ENCODE measurements at places on chromosomes 1 and 21.

- DNase-seq: peak; percentile 23
These were observed 431 bp downstream of the MAP1LC3C start for GRCh38 chr1:241998412-241998921.

DNA sequence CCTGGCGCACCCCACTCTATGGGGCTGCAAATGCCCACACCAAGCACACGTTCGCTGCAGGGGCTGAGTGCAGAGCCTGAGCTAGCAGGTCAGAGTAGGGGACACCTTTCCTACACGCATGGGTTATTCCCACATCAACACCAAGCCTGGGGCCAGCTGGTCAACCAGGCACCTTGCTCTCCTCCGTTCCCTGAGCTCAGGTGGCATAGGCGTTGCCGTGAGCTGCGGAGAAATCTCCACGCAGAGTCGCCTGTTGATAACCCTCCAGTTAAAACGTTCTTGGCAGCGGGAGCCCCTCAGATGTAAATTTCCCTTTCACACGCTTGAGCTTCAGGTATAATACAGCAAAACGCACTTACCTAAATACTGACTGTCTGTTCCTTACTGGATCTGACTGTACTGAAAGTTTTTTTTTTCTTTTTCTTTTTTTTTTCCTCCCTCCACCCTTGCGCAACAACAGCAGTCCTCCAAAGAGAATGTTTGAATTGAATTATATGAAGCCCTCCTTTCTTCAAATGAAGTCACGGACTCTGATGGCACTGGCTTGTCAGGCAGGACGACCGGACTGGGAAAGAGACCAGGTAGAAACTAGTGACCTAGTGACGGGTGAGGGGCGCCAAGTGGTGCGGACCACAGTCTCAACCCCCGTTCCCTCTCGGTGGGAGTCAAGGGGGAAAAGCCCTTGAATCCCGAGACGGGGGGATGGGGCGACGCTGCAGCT is 2.1 kb downstream of the BRINP3 start:
- no peak for DNase-seq

GRCh38 chr21:17201741-17202260 is 311.0 kb upstream of the CXADR start:
- no peak for DNase-seq

DNA sequence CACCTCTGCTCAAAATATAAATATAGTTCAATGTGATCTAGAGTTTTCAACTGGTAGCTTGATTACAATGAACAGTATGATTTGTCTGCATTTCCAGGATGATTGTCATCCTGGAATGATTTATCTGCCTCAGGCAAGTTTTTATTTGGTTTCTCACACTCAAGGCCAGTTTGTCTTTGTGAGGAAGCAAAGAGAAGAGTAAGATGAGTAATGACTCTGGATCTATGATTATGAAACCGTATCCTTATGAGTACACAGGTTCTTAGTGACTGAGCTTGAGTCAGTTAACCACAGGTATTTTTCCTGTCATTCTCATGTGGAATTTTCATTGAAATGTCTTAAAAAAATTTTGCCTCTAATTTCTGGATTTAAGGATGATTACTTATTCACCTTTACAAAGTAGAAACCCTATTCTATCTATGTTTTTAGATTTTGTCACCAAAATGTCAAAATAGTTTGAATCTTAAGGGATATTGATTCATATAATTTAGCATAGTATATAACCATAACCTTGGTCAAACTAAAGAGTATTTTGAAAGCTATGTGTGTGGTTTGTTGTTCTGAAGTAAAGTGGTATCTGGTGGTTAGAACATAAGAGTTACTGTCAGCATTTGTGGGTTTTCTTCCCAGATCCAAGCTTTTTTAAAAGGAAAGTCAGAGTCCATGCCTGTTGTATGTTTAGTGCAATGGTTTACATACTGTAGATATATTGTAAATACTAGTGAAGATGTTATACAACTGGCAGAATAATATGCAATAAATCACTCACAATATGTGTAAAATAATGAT is 145.0 kb downstream of the RASAL2 start:
- no peak for DNase-seq

GRCh38 chr1:163565166-163565565 is 243.4 kb downstream of the NUF2 start:
- DNase-seq: no peak

DNA sequence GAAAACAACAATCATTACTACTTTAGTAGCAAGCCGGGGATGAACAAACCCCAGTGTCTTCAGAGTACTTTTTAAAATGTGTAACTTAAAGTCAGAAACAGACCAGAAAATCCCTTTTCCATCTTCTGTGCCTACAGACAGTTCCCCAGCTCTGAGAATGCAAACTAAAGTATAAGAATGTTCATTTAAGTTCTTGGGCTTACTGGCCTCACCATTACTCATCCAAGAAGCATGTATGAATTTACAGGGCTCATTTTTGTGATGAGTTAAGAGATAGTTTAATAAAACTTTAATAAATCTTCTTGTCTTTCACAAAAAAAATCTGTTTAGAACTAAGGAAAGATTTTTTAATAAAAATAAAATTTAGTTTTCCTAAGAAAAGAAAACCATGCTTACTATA is 4.6 kb downstream of the LPGAT1 start:
- DNase-seq: no peak

DNA sequence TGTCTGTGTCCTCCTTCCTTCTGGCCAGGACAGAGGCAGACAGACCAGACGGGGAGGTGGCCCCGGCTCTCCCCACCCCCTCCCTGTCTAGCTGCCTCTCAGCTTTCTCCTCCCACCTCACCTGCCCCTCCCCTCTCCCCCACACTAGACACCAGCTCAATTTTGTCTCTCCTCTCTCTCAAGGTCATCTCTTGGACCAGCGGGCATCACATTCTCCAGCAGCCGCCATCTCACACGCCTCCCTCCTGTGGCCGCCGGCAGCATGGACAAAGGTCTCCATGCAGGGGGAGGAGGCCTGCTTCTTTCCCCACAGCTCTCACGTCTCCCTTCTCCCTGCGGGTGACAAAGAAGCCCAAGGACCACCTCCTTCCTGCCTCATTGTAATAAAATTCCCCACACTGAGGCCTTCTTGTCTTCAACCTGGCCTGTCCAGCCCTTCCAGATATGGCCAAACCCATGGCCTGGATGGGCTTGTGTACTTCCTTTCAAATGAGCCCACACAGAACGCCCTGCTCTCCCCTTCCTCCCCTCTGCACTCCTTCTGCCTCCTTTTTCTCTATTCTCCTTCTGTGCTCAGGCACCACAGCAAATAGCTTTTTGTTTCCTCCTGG is 14.6 kb downstream of the OPTC start:
- DNase-seq: no peak

DNA sequence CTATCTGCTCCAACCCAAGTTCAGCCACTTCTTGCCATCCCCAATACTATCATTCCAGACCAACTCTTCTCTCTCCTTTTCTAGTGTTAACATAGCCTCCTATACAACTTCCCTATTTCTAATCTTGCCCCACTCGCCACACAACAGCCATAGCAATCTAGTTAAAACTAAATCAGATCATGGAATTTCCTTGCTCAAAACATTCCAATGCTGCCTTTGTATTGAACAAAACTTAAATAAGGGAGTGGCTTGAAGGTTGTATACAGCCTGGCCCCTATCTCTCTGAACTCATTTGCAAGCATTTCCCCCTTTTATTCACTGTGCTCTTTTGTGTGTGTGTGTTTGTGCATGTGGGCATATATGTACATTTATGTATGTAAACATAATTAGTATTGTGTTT is 118.1 kb upstream of the SGIP1 start:
- DNase-seq: no peak

DNA sequence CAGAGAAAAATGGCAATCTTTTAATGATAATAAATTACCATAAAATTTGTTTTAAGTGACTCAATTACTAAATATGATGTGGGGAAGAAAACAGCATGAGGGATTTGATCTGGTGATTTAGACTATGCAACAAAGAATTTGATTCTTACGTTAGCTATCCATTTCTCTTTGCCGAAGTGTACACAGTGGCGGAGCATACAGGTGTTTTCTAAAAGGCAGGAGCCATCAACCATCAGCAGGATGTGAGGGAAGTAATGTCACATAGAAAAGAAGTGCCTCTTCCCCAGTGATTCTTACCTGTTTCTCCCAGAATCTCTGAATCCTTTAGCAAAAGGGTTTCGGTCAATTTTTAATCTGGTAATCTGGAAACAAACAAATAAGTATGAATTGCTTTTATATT is 74.3 kb downstream of the TBX15 start:
- DNase-seq: no peak

- no peak for DNase-seq
These were observed 330.7 kb downstream of the CAMTA1 start for GRCh38 chr1:7116001-7116400.

DNA sequence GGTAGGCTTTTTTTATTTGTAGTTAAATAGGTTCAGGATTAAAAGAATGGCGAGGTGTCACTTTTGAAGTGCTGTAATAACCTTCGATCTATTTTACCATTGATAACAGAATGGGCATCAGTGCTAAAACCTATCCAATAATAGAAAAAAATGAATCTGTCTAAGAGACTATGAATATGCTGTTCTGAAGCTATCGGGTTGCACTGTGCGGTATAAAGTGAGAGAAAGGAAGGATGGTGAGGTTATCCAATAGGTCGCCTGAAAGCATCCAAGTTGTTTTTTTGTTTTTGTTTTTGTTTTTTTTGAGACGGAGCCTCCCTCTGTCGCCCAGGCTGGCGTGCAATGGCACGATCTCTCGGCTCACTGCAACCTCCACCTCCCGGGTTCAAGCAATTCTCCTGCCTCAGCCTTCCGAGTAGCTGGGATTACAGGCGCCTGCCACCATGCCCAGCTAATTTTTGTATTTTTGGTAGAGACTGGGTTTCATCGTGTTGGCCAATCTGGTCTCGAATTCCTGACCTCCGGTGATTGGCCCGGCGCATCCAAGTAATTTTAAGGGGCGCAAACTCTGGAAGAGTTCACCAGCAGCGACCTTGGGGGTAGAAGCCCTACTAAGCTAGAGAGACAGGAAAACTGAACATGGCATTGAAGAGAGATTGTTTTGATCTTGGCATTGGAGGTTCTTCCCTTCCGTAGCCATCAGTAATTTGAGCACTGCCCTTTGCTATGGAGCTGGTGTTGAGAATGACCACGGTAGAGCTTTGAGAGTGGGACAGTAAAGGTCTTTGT is 8.7 kb upstream of the MDM4 start:
- DNase-seq: no peak

DNA sequence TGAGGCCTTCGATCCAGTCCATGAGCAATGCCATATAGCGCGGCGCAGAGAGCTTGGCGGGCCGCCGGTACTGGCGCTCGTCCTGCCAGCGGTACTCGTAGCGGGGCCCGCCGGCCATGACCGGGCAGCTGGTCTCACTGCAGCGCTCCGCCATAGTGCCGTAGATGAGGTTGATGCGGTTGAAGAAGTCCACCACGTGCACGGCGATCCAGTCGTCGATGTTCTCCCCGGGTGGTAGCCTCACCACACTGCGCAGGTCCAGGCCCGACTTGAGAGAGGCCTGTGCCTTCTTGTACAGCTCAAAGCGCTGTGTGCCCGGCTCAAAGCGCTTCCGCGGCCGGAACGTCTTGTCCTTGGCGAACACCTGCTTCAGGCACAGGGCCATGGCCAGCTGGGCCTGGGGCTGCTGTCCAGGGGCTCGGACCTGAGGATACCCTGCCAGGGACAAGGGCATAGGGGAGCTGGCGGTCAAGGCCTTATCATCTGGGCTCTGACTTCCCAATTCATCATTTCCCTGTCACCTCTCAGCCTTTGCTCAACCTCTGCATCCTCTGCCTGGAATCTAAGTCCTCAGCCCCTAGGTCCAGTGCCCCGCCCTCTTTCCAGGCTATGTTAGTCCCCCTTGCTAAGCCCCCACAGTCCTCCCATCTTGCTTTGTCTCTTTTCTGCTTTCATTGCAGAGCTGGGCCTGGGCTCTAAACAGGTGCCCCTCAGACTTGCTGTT is 3.5 kb downstream of the MOB3C start:
- DNase-seq: no peak

DNA sequence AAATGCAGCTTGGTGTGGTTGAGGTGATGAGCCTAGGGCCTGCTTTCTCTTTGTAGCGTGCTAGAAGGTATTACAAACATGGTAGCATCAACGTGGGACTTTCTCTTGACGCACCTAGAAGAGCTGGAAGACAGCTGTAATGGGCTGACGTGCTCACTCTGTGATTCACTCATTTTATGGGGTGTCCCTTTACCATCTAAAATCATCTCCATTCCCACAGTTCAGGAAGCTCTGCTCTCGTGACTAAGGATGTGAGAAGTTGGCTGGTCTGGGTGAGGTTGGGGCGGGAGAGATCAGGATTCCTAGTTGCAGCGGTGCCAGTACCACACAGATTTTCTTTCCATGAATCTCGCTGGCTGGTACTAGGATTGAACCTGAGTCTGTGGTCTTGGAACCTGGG is 4.2 kb downstream of the HTR6 start:
- no peak for DNase-seq

DNA sequence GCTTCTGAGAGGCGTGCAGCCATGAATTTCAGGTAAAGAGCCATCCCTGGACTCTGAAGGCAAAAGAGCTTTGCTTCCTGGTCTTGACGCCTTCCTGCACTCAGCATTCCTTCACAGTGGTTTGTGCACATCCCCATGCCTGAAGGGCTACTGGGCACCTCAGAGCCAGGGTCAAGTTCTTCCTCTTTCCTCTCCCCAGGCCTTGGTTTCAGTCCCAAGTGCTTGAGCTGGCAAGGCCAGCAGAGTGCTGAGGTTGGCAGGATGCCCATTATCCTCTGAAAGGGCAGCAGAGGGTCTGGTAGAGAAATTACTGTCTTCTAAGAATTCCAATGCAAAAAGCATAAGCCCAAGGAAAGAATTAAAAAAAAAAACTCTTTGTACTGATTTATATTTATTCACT is 1064.9 kb downstream of the TTLL7 start:
- DNase-seq: no peak

GRCh38 chr1:175369696-175370095 is 177.1 kb upstream of the KIAA0040 start:
- no peak for DNase-seq

GRCh38 chr1:109114342-109114674 is 393 bp downstream of the ELAPOR1 start:
- no peak for DNase-seq

- DNase-seq: no peak
These were observed 295.9 kb upstream of the ADGRL4 start for GRCh38 chr1:79302380-79302930.

DNA sequence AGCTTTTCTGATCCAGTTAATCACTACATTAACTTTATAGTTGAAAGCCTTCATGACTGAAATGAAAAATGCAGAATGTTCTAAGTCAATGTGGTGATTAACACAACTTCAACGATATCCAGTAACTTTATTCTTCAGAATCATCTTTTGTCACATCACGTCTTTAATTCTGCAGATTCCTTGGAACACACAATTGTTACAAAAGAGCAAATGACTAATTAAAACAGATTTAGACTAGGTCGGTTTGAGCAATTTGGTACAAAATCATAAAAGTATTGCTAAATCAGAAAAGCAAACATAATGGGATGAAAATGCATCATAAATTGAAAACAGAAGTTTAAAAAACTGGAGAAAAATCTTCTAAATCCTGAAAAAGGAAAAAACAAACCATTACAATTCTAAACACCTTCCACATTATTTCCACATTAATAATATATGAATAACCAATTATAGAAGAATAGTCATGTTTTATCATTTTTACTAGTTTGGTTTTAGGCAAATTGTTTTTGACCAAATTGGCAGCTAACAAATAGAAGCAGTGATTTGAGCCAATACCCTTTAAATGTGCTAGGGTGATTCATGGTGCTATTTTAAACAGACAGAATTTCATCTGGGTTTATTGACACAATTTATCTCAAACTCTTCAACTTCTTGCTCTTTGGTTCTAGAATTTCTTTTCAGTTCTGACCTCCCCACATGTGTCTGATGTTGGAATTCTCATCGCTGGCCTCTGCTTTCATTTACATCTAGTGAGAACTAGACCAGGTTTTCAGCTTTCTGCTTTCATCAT is 468.1 kb upstream of the PTBP2 start:
- DNase-seq: no peak
